ENCODE measurements at places on chromosomes 2 and 18.

GRCh38 chr2:57876313-57876712 lies 170.3 kb upstream of the VRK2 start:
- DNase-seq = no peak

DNA sequence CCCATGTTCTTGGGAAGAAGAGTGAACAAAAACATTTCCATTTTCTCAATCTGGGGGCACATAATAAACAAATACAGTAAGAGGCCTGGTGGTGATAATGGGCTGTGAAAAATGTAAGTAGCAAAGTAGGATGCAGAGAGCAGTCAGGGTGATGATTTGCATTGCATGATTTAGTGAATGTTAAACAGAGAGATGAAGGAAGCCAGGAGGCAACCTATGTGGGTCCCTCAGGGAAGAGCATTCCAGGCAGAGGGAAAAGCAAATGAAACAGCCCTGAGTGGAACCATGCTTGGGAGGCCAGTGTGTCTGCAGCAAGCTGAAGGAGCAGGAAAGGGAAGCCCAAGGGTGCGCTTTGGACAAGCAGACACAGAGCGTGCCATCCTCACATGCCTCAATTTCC lies 5.4 kb downstream of the VIT start:
- DNase-seq = no peak

GRCh38 chr2:149204686-149205085 lies 125.7 kb upstream of the LYPD6 start:
- DNase-seq = no peak

DNA sequence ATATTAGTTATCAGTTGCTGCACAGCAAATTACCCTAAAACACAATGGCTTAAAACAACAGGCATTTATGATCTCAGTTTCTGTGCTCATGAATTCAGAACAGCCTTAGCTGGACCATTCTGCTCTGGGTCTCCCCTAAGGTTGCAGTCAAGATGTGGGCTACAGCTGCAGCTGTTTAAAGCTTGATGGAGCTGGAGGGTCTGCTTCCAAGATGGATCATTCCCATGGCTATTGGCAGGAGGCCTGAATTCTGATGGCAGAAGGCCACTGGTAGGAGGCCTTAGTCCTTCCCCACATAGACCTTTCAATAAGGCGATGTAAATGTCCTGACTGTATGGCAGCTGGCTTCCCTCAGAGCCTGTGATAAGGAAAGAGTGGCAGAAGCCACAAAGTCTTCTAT lies 118.6 kb upstream of the SERPINE2 start:
- no peak for DNase-seq

GRCh38 chr2:134190062-134190806 lies 63.6 kb upstream of the MGAT5 start:
- DNase-seq = no peak

DNA sequence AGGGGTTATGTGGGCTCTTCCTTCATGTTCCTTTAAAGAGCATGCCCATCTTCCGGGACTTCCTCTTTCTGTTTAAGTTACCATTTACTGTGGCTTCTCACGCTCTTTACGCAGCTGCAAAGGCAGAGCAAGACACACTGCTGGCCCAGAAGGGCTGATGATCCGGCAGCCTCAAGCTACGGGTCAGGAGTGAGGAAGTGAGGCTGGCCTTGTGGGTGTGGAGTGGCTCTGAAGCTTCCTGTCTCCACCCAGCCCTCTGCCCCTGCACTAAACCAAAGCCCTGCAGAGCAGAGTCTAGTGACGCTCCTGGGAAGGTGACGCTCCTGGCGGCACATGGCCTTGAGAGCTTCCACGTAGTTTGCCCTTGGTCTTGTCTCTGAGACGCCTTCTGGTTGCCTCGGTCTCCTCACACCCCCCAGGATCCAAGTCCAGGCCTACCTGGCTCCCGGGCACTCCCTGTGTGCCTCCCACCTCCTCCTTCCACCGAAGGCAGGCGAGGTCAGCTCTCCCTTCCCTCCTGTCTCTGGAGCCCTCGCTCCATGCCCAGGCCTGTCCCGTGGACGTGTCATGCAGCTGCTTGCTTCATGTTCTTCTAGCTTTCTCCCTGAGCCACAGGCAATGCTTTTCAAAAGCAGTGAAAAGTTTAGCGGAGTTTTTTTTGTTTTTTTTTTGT lies 50.3 kb downstream of the ARL4C start:
- peak; percentile 84 for DNase-seq

DNA sequence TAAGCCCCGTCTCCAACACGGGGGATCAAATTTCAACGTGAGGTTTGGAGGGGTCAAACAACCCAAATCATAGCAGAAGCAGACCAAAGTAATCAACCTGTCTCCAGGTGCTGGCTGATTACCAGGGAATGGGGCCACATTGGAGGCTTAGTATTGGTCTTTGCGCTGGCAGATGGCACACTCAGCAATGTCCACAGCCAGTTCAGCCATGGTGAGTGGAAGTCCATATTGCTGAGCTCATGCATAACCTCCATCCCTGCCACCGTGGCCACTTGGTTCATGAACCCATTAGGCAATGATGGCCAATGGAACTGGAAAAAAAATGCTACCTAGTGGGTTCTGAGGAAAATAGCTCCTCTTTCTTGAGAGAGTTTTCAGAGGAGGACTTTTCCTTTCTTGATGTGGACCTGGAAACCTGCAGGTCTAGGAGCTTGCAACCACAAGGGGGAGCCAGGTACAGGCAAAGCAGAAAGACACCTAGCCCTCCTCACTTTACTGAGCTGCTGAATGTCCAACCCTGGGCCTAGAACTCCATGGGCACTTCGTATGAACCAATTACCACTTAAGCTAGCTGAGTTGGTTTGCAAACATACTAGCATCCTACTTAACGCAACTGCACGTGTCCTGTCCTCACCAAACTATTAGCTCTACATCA lies 128.0 kb upstream of the GYPC start:
- DNase-seq = no peak

DNA sequence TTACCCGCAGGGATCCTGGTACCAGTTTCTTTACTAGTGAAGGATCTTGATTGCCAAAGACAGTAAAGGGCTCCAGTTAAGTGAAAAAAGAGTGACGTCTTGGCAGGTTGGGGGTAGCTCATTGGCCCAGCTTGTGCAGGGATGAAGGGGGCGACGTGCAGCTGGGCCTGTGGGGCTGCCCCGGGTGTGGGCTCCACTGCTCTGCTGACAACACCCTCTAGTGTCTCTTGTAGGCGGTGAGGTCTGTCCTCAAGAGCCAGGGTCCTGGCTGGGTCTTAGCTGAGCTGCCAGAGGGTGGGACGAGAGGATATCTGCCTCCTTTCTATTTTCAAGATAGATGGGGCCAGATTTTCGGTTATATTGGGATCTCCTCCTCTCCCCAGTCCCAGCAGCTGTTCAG lies 6.1 kb downstream of the ARHGEF4 start:
- DNase-seq = no peak

DNA sequence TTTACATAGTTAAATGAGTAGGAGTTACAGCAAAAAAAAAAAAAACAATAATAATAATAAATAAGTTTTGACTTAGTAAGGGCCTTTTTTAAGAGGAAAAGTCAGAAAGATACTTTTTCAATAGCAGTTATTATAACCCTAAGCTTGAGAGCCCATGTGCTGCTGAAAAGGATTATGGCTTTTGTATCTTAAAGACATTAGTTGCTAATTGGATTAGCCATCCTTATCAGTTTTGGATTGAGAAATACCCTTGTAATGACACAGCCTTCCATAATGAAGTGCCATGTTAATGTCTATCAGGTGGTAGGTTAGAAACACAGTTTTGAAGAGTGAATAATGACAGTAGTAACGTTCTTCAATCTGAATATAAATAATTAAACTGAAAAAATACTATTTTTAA lies 554.0 kb downstream of the RIT2 start:
- DNase-seq = no peak

GRCh38 chr18:21769206-21769605 lies 28.6 kb downstream of the MIB1 start:
- no peak for DNase-seq

DNA sequence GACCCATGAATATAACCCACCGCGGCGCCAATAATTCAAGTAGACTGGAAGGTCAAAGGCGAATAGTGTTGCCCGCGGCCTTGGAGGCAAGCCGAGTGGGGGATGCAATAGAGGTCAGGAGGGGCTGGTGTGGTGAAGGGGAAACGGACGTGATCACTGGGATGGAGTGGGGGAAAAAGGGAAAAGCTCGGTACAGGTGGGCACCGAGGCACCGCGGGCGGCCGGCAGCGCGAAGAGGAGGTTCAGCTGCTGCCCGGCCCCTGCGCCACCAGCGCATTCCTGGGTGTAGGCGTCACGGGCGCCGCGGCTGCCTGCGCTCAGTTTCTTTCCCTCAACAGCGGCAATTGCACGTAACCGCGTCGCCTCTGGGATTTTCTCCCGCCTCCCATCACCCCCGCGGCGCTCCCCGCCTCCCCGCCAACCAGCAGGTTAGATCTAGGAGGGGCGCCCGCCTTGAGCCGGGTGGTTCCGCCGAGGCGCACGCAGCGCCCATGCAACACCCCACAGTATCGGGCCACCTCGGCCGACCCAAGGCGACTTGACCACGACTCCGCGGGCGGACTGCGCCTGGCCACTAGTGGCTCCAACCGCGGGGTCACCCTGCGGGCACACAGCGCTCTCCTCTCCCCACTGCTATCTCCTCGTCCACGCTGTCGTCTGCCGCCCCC lies 1.5 kb downstream of the RND3 start:
- peak; percentile 62 for DNase-seq

DNA sequence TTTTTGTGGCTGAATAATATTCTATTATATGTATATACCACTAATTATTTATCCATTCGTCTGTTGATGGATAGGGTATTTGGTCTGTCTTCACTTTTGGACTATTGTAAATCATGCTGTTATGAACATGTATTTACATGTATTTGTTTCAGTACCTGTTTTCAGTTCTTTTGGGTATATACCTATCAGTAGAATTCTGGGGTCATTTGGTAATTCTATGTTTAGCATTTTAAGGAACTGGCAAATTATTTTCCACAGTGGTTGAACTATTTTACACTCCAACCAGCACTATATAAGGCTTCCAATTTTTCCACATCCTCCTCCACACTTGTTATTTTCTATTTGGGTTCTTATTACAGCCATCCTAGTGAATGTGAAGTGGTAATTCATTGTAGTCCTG lies 12.4 kb upstream of the TANK start:
- no peak for DNase-seq

- DNase-seq = no peak
Observed at GRCh38 chr2:204585930-204586329, 40.7 kb downstream of the PARD3B start.

DNA sequence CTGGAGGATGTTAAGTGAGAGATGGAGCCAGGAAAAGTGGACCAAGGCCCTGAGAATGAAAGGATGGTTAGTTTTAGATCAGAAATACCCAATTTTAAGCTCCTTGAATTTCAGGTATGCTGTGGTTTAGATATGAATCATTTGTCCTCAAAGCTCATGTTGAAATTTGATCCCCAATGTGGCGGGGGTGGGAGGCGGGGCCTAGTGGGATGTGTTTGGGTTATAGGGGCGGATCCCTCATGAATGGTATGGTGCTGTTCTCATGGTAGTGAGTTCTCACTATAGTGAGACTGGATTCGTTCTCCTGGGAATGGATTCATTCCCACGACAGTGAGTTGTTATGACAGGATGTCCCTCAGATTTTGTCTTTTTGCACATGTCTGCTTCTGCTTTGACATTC lies 11.4 kb downstream of the MYO5B start:
- peak; percentile 46 for DNase-seq

DNA sequence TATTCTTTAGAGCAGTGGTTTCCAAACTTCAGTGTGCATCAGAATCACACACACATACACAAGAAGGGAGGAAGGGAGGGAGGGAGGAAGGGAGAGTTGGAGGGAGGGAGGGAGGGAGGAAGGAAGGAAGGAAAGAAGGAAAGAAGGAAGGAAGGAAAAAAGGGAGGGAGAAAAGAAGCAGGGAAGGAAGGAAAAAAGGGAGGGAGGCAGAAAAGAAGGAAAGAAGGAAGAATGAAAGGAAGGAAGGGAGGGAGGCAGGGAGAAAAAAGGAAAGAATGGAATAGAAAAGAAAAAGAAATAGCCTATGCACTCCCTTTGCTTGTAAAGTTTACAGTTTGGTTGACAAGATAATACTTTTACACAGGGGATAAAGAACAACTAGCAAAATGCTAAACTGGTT lies 96.3 kb upstream of the BCL11A start:
- DNase-seq = no peak

GRCh38 chr2:238690511-238690910 lies 157.4 kb upstream of the TWIST2 start:
- DNase-seq = no peak

DNA sequence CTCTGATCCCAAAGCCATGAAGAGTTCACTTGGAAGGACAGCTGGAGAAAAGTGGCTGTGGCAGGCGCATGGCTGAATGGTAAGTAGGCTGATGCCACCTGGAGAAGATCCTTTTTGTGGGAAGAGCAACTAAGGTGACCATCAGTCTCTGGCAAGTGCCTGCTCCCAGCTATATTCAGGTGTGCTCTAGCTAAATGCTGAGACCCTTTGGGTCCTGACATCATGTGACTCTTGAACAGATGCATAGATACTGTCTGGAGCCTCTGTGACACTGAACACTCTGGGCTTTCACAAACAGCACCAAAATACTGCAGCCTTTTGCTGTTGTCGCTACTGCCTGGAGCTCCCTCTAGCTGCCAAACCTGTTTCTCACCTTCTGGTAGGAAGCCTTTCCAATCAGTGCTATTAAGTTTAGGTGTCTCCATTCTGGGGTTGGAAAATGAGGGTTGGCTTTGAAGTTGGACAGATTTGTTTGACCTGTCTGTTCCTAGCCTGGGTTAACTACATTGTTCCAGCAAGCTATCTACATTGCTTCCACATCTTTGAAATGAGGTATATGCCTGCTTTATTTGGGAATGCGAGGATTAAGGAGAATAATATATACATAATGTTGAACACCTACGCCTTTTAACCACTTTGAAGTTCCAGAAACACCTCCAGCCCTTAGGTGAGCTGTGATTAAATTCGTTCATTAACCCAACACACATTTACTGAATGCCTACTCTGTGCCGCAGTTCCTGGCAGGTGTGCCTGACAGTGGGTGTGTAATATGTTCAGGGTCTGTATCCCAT lies 3.1 kb downstream of the EGR4 start:
- DNase-seq = no peak

- DNase-seq = no peak
Observed at GRCh38 chr2:229578052-229578846, 136.1 kb downstream of the DNER start.

DNA sequence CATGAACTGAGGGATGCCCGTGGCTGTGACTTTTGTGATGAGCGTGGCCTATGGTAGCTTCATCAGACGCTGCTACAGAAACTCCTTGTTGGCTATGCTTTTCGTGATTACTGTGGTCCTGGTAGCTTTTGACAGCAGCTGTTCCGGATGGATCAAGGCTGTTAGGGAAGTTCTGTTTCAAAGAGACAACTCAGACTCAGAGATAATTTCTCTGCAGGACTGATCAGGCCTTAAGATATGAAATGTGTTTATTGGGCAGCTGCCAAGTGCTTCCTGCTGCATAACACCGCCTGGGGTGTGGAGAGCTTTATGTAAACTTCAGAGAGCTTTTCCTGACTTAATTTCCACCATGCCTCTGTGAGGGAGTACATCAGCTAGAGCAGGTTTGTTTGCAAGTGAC lies 243.8 kb downstream of the TSN start:
- no peak for DNase-seq

DNA sequence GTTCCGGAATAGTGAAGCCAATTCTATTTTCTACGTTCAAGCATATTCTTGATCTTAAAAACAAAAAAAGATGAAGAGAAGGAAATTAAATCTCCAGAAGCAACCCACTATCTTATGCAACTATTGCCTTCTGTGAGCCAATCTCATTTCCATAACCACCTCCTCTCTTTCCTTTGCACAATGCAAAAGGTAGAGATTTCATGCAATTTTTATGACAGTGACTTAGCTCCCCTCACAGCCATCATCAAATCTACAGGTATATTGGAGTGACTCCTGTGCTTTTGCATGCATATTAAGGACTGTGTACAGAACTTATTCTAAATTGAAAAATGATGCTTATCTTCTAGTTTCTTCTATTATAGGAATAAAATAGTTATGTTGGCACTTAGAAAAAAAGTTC lies 191.8 kb downstream of the DCC start:
- no peak for DNase-seq
